ENCODE measurements at places on chromosomes 5 and 9.
A peak's percentile ranks its signal among the peaks of the same experiment; 100 is the strongest.

- no peak for DNase-seq
These were observed 140.9 kb downstream of the NR3C1 start for GRCh38 chr5:143262393-143263174.

DNA sequence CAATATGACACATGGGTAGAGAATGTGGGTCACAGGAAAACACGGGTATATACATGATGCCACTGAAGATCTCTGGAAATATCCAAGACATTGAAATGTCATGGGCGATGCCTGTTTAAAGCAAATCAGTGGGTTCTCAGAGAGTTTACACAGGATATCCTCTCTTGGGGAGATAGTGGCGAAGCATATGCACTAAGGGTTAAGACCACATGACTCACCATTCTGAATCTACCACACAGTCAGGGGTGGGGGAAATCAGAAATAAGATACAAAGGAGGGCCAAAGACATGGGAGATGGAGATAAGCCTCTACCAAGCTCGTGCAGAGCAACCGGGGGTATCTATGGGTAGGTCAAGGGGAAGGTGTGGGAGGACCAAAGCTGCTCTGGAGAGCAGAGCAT, 58.8 kb downstream of the SH3PXD2B start:
- DNase-seq = no peak

DNA sequence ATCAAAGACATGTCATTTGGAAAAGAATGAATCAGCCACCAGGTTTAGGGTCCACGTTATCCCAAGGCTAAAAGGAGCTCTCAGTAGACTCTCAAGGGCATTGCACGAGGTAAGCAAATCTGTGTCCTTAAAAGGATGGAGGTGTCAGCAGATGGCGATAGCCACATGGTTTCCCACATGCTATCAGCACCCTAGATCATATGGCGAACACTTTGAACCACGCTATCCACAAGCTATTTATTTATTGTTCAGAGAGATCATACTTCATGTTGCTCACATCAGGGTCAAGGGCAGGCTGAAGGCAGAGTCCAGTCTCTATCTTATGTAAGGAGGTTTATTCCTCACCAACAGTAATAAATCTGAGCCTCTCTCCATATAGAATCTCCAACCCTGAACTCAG, 43.7 kb downstream of the CDH6 start:
- DNase-seq = no peak

DNA sequence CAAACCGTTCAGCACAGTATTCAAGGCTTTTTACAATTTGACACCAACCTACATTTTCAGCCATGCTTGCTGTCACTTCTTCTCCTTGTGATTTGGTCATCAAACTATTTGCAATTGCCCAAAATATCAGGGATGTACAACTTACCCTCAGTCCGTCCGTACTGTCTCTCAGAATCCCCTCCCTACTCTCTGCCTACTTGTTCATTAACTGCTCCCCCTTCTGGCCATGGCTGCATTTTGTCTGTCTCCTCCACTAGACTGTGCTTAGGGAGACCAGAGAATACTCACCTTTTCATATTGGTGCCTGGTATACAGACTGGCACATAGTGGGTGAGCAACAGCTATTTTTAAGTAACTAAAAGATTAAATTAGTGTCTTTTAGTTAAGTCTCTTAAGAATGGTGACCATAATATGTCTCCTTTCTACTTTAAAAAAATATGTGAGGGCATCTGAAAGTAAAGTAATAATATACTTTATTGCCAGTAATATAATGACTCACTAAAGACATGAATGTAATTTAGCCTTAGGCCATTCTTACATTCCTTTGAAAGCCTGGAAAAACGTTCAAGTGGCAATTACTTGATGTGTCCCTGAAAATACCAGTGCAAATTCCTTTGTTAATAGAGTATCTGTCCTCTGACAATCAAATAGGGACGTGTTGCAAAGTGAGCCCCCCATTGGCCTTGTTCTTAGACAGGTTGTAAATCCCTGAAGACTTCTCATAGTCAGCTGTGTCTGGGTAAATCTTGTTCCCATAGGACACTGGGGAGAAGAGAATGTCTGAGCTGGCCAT, 27.8 kb downstream of the PRLR start:
- DNase-seq = no peak

DNA sequence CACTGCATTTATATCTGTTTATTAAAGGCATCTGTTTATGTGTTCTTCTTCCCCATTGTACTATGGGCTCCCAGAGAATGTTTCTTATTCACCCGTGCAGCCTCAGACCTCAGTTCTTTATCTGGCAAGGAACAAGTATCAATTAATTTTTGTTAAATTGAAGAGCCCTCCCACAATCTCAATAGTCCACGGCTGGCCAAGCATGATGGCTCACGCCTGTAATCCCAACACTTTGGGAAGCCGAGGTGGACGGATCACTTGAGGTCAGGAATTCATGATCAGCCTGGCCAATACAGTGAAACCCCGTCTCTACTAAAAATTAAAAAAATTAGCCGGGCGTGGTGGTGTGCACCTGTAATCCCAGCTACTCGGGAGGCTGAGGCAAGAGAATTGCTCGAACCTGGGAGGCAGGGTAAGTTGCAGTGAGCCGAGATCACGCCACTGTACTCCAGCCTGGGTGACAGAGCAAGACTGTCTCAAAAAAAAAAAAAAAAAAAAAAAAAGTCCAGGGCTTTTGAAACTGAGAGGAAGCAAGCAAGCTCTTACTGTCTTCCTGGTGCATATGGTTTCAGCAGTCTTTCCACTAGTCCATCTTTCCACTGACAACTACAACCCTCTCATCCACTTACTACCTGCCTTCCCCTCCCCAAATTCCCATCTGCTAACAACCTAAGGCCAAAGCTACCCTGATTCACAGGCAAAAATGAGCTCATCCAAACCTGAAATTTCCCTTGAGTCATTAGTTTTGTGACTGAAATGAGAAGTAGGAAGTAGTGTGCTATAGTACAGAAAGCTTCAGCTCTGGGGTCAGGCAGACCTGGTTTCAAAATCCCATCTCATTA, 2.3 kb upstream of the HK3 start:
- no peak for DNase-seq

DNA sequence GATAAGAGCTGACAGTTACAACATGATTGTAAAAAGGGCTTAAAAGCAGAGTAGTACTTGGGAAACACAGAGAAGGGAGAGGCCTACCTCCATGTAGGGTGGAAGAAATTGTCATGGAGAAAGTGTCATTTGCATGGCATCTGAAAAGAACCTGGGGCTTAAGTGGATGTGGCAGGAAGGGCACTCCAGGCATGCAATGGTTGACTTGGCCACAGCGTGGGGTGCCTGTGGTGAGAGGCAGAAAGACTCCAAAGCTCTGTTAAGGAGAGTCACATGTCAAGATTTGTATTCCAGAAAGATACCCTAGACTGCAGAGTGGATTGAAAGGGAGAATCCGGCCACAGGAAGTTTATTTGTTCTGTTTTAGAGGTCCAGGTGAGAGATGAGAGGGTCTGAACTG, 2.4 kb downstream of the POLR3G start:
- no peak for DNase-seq

DNA sequence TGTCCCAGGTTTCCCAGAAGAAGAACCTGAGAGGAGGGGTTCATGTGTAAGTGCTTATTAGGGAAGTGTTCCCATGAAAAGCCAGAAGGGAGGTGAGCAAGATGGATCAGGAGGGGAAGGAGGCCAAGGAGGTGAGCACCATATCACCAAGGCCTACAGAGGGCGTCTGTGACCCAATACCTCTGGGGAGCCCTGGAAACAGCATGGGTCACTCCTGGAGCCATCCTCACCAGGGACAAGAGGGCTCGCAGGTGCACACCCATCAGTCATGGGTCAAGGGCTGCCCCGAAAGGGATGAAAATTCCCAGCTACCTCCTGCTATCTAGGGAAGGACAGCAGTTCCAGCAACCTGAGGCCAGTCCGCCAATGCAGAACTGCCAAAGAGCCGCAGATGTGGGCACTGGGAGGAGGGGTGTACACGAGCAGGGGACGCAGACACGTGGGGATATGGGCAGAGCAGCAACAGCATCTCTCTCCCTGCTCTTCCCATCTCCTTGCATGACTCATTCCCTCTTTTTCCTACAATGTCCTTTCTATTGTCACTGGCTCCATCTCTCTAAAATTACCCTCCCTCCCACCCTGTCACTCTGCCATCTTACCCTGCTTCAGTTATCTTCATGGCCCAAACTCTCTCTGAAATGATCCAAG, 167.6 kb upstream of the FSTL4 start:
- no peak for DNase-seq

DNA sequence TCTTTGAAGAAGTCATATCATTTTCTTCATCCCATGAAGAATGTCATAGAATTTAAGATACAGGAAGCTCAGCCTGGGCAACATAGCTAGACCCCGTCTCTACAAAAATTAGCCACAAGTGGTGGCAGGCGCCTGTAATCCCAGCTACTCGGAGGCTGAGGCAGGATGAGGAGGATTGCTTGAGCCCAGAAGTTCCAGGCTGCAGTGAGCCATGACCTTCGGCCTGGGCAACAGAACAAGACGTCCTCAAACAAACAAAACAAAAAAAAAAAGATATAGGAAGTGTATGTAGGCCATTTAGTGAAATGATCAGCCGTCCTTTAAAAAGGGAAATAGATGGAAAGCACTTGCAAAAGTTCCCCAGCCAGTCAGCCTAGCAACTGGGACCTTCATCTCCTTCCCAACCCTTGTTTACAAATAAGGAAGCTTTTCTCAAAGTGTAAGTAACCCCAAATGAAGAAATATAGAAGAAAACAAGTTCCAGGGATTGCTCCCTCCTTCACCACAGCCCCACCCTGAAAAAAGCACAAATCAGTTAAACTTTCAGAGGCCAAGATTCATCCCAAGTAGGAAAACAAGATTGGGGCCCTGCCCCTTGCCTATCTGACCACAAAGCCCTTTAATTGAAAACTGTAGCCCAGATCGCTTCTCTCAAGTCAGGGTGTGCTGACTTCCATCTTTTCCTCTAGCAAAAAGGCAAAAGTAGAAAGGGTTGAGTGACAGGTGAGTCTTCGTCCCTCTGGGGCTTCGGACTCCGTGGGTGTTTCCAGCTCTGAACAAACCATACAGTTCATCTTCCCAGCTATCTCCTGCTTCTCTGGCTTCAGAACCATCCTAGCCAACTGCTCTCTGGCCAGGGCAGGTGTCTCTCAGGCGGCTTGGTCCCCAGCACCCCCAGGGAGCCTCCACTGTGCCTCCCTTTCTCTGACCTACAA, 1.2 kb downstream of the SLC31A2 start:
- DNase-seq = no peak

DNA sequence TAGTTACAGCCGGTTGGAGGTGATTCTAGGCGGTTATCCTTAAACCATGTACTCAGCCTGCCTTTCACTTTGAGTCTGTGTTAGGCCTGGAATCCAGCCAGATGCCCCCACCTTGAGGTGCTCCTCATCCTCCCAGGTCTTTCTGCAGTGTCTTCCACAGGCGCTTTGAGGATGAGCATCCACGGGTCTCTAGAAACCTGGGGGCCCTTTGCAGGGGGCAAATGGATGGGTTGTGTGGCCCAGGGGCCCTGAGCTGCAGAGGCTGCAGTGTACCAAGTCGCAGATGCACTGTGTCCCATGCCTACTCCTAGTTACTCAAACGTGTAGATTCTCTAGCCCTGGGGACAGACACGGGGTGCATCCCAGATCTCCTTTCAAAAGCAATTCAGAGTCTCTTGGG, 242.1 kb upstream of the IRX1 start:
- DNase-seq = no peak

DNA sequence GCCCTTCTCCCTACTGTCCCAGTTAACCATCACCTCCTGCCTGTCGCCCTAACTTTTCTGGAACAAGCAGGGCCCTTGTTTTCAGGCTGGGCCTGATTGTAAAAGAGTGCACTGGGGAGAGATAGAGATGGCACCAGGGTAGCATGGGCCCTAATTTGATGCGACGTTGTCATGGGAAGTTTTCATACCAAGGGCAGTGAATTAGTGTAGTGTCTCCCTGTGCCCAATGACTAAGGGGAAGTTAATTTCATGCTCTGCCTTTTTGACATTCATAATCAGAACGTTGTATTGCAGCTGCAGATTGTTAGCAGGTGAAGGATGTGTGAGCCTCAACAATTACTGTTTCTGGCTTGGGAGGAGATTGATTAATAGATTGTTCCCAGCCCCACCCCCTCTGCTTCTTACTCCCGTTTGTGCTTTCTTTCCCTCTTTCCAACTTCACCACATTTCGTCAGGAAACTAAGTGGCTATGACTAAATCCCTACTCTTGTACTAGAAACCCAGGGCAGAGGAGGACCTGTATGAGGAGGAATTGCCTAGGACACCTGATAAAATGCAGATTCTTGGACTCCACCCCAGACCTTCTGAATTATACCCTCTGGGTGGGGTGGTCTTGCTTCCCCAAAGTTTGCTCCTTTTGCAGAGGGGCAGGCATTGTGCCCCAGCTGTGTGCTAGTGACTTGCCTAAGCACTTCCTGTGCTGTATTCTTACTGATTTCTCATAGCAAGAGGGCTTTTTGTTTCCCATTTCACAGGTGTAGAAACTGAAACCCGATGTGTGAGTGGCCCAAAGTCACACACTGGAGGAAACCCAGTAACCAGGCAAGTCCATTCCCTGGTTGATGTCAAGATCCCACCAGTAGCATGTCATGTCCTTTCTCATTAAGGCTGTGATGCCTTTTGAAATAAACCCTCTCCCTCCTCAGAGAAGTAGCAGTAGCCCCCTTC, 56.3 kb downstream of the DAB2IP start:
- DNase-seq = peak; percentile 65

GRCh38 chr5:95701074-95701473, 18.3 kb upstream of the SPATA9 start:
- DNase-seq = no peak

GRCh38 chr9:16441791-16442190, 428.7 kb downstream of the BNC2 start:
- no peak for DNase-seq

DNA sequence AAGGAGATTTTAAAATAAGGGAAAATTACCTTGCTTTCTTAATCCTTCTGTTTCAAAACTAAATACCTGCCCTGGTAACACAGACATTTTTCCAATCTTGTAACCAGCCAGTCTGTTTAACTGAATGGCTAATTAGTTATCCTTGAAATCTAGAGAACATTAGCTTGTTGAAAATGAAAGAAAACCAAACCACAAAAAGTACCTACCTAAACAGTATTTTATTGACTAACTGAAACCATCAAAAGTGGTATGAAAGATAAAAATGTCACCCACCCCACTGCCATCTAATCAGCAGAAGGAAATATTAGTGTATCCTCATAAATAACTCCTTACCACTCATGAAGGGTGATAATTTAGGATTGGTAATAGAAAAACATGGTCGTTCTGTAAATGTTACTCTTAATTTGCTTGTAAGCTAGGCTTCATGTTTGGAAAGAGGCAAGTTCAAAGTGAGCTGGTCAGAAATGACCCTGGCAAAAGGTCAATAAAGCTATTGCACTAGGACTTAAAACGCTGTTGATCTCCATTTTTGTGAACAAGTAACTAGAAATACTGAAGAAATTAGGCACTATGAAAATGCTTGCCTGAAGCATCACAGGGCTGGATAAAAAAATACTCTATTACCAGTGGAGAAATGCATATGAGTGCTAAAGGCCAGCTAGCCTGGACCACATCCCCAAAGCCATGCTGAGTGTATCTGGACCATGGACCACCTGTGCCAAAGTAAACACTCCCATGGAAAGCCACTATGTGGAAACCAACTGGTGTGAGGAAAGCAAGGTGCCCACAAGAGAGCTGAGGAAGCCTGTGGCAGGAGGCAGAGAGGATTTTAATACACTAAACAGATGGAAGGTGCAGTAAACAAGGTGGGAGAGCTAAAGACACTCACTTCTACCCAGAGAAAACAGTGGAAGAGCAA, 8.4 kb downstream of the SEMA5A start:
- no peak for DNase-seq
